A375 (cell line): ENCODE measurements at places on chromosomes 7 and 10. TPM values are rescaled to one million over a fixed set of nuclear protein-coding genes. Genes with fewer than 3 reads are reported as not detected.

The SEMA3A gene
- 53.5 and 94.2 TPM in 2 replicates for total RNA-seq

The C10orf62 gene
- 0.15 and 0.56 TPM in 2 replicates for total RNA-seq

The SPDYE8 gene
- total RNA-seq = not detected in 2 replicates

The CNNM1 gene
- 0.05 TPM in 1 of 2 replicates, not detected in the other for total RNA-seq

The STEAP2 gene
- total RNA-seq = 0.64 and 2.5 TPM in 2 replicates

The PHYHIPL gene
- not detected in 2 replicates for total RNA-seq

The OR6B1 gene
- not detected in 2 replicates for total RNA-seq

The RUFY2 gene
- 8.0 and 11.0 TPM in 2 replicates for total RNA-seq

The CYP3A4 gene
- total RNA-seq = not detected in 2 replicates

The ECHDC3 gene
- not detected in 2 replicates for total RNA-seq

The COL1A2 gene
- 0.24 TPM in 1 of 2 replicates, not detected in the other for total RNA-seq

The RAPGEF5 gene
- 4.4 and 6.5 TPM in 2 replicates for total RNA-seq

The CCDC172 gene
- not detected in 2 replicates for total RNA-seq

The CDK1 gene
- 64.7 and 69.5 TPM in 2 replicates for total RNA-seq

The PLCE1 gene
- total RNA-seq = 4.4 and 6.3 TPM in 2 replicates

The RELN gene
- total RNA-seq = under 0.01 TPM in 1 of 2 replicates, not detected in the other

The SFXN3 gene
- total RNA-seq = 76.5 and 95.2 TPM in 2 replicates

The FZD1 gene
- total RNA-seq = 12.8 and 14.3 TPM in 2 replicates

The ZNF467 gene
- 0.34 and 0.45 TPM in 2 replicates for total RNA-seq

The AGR2 gene
- not detected in 2 replicates for total RNA-seq

The LIPF gene
- not detected in 2 replicates for total RNA-seq

The ZNF727 gene
- total RNA-seq = 0.19 and 0.56 TPM in 2 replicates

The TMEM236 gene
- total RNA-seq = not detected in 2 replicates

The SH2D4B gene
- total RNA-seq = 0.03 and 0.30 TPM in 2 replicates

The ELAPOR2 gene
- 17.3 and 25.4 TPM in 2 replicates for total RNA-seq

The CISD1 gene
- 13.2 and 28.7 TPM in 2 replicates for total RNA-seq

The FFAR4 gene
- 0.08 TPM in 1 of 2 replicates, not detected in the other for total RNA-seq

The COL28A1 gene
- total RNA-seq = 0.03 TPM in 1 of 2 replicates, not detected in the other
